Daoy (cell line): ENCODE measurements at places on chromosomes 2 and 18.

- no peak for DNase-seq
These were observed 374.5 kb upstream of the HS6ST1 start for GRCh38 chr2:128692895-128693742.

GRCh38 chr2:145025382-145025781 is 505.5 kb upstream of the ZEB2 start:
- DNase-seq, result no peak

DNA sequence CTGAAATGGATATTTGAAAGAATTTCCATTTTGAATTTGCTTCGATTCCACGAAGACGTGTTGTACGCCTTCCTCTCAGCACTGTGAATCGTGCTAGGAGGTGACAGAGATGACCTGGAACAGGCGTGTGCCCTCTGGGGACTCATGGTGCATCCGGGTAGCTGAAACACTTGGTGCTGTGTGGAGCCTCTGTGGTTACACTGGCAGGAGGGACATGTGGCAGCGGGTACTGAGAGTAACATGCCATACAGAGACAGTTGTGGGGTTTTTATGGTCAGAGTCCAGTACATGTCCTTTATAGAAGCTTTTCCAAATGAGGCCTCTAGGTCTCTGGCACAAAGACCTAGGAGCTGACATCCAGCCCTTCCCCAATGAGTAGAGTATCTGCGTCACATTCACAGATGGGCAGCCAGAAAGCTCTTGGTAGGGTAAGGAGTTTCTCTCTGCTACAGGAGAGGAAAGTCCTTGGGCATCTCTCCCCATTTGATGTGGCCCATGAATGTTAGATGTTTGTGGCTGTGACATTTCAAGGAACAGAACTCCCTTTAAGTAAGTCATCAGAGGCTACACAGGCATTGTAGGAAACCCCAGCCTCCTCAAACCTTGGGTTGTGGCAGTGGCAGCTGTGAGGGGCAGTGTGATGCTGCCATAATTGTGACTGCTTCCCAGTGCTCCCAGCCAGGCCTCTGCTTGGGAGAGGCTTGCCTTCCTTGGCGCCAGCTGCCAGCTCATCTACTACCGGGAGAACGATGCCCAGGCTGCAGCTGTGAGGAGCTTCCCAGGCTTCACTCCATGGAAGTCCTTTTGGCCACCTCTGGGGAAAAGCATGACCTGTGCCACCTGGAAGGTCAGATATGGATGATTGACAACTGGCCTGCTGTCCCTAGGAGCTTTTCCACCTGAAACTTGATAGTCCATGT is 80.6 kb downstream of the ACOXL start:
- DNase-seq, result no peak

DNA sequence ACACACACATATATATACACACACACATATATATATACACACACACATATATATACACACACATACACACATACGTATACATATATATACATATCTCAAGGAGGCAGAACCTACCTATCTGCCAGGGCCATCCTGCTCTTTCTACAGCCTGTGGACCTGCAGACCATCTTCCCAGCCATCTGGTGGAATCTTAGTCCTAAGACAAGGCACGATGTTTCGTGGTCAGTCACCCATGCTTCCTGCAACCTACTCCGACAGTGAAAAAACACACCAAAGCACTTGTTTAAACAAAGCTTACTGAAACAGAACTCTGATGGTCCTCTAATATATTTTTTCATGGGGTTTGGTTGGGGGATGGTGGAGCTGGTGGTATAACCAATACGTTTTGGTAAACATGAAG is 164.2 kb upstream of the ZNF521 start:
- DNase-seq, result no peak

DNA sequence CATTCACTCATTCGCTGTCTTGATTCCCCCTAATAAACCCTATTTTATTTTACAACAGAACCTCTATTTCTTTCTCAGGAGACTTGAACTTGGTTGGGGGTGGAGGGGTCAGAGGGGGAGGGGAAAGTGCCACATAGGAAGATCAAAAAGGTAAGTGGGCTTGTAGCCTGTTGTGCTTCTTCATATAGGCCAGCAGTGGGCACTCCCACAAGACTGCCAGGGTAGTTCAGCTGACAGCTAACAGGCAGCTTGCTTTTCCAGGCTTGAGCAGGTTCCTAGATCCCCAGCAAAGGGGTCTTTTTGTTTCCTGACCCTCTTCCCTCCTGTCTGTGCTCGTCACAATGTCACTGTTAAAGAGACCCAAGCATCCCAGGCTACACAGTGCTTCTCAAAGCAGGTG is 829 bp upstream of the KIAA2012 start:
- DNase-seq, result no peak

DNA sequence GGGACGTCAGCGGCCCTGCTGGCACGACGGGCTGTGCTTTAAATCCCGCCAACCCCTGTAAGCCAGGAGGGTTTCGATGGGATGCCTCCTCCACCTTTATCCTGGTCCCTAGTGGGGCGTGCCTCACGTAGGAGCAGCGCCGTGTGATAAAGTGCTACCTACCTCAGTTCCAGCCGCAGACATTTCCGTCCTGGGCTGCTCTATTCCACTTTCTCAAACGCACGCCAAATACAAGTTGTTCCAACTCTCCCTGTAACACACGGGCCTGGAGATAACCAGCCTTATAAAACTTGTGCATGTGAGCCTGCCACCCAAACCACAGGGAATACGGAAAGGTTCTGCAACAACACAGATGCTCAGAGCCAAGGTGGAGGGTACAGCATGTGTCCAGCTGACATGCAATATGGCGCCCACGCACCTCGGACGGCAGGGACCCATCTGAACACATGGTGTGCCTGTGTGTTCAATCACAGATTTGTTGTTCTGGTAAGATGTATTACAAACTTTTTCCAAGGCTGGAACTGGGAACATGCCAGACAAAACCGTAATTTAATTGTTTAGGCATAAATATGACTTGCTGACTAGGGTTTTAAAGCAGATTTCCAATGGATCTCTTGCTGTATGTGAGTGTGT is 47.7 kb downstream of the ZNF516 start:
- no peak for DNase-seq

DNA sequence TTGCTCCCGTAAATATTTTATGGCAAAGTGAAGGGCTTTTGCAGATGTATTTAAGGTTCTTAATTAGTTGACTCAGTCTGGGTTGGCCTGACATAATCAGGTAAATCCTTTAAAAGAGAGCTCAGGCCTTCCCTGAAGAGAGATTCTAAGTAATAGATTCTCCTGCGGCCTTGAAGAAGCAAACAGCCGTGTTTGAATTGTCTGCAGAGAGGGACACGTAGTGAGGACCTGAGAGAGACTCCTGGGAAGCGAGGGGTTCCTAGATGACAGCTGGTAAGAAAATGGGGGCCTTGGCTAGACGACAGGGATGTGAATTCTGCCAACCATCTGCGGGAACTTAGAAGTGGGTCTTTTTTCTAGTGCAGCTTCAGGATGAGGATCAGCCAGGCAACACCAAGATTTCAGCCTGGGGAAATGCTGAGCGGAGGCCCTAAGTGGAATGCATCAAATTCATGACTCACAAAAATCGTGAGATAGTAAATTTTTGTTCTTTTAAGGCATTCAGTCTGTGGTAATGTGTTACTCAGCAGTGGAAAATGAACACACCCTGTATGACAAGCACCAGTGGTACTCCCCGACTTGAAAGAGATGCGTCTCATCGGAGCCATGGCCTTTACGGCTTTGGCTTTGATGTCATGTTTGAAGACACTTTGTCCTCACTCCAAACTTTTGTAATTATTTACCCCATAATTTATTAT is 62.1 kb upstream of the SMIM21 start:
- peak; percentile 83 for DNase-seq

GRCh38 chr18:9708434-9709303 is 568 bp downstream of the RAB31 start:
- DNase-seq, result no peak

DNA sequence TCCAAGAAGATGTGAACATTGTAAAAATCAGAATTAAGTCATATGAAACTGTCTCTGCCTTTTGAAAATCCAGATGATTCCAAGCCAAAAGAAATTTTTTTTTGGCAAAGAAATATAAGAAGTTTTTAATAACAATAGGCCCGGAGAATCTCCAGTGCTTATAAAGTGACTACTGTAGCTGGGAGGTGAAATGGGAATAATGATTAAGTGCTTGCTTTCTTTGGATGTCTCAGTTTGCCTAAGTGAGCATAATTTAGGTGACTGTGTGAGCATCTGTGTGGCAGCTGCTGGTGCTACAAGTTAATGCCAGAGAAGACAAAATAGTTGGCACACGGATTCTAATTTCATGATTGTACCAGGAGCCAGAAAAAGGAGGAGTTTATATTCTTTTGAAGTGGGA is 185.0 kb downstream of the LTBP1 start:
- no peak for DNase-seq

DNA sequence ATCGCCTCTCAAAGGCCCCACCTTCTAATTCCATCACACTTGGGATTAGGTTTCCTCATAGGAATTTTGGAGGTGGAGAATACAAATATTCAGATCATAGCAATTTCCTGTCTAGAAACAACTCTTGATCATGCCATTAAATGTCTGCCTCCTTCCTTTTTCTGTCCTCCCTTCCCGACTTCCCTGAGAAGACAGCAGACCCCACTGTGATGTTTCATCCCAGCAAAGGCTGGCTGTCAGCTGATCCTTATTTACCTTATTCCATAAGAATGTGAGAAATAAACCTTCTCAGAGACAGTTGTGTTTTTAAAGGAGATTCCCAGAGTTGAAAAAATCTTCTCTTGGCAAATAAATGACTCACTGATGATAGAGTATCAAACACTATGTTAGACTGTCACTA is 133.9 kb downstream of the TDRD15 start:
- DNase-seq, result peak; percentile 36

- no peak for DNase-seq
These were observed 9.3 kb downstream of the PTH2R start for GRCh38 chr2:208415897-208416296.

DNA sequence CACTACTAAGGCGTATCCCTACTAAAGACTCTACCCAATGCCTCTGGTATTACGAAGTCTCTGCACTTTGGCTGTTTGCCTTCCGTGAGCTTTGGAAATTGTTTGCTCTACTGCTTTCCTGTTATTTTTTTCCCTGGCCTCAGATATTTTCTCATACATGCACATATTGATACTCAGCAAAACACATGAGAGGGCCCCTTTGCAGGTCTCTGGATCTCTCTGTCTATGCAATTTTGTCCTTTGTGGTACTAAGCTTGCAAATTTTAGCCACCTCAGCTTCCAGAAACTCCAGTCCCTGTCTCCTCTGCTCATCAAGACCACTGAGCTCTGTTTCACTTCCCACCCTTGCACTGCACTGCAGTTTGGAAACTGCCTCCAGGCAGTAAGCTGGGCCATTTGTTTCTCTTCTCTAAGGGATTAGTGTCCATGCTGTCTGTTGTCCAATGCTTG is 46.6 kb downstream of the TAF1B start:
- no peak for DNase-seq

DNA sequence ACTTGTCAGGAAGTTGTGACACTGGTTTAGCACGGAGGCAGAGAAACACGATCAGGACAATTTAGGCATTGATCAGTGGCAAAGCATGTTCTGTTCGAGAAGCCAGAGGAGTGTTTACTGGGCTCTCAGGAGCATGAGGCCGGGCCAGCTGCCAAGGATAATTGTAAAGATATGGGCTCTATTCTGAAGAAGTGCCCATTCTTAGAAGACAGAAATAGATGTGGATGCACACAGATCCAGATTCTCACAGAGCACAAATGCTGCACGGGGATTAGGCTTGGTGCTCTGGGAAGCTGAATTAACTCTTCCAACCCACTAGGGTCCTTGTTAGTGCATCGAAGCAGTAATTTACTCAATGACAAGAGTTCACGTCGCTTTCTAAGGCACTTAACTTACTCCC is 16.2 kb downstream of the AFF3 start:
- DNase-seq, result no peak

DNA sequence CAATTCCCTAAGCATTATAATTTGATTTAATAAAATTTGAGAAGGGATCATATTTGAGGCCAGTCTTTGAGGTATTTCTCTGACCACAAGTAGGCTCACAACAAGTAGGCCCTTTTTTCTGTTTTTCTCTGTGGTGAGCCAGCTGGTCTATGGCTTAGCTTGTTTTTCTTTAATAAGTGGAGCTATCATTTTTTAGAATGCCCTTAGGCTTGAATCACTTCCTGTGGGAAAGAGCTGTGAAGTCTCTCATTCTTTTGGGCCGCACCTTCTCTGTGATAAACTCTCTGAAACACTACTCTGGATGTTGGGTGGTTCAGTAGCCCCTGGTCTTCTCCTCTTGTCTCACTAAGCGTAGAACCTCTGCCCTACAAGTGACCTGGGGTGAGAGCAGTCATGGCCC is 235.9 kb downstream of the SUCLG1 start:
- no peak for DNase-seq

GRCh38 chr18:8778386-8778785 is 73.0 kb downstream of the MTCL1 start:
- DNase-seq, result no peak

DNA sequence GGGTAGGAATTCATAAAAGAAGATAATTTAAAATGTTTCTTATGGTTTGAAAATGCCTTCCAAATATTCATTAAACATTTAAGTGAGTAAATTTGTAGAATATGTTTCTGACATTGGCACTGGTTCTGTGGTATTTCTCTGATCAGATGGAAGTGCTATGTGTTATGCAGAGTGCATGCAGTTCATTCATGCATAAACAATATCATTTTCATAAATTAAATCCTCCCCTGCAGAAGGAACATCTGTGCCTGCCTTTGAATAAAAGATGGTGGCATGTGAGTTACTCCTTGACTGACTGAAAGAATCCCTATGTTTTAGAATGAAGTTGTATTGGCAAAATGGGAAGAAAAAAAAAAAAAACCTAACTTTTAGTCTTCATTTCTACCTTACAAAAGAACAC is 5.9 kb downstream of the NEUROD1 start:
- no peak for DNase-seq

DNA sequence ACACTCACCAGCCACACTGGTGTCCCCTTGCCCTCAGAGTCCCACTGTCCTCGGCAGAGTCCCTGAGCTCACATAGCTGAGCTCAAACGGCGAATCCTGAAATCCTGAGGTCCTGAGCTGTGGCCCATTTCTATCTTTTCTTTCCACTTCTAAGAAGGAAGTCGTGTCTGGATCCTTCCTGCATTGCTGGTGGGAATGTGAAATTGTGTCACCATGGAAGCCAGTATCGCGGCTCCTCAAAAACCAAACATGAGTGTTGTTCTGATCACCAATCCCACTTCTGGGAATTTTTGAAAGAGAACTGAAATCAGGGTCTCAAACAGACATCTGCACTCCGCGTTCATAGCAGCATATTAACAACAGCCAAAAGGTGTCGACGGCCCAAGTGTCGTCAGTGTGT is 244.7 kb downstream of the EIPR1 start:
- DNase-seq, result no peak

GRCh38 chr2:47675196-47675825 is 107.6 kb upstream of the MSH6 start:
- no peak for DNase-seq

GRCh38 chr2:64737547-64737946 is 83.8 kb upstream of the SERTAD2 start:
- DNase-seq, result no peak

DNA sequence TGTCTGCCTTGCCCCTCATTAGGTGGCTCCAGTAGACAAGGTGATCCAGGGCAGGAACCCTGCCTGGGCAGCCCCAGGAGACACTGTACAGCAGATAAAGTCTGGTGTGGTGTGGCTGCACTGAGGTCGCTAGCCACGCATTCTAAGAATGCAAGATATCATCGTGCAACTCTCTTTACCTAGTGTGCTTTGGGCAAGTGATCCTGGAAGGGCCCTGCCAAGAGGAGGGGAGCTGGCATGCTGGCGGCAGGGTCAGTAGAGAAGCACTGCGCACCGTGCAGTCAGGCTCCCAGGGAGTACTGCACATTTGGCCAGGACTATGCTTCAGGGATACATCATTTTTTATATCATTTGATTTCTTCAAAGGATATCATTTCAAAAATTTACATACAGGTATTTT is 195.3 kb upstream of the SMAD2 start:
- DNase-seq, result no peak

- DNase-seq, result peak; percentile 43
These were observed 294.2 kb upstream of the NCKAP5 start for GRCh38 chr2:133862400-133862977.
